ENCODE measurements at places on chromosomes 5 and 9.

DNA sequence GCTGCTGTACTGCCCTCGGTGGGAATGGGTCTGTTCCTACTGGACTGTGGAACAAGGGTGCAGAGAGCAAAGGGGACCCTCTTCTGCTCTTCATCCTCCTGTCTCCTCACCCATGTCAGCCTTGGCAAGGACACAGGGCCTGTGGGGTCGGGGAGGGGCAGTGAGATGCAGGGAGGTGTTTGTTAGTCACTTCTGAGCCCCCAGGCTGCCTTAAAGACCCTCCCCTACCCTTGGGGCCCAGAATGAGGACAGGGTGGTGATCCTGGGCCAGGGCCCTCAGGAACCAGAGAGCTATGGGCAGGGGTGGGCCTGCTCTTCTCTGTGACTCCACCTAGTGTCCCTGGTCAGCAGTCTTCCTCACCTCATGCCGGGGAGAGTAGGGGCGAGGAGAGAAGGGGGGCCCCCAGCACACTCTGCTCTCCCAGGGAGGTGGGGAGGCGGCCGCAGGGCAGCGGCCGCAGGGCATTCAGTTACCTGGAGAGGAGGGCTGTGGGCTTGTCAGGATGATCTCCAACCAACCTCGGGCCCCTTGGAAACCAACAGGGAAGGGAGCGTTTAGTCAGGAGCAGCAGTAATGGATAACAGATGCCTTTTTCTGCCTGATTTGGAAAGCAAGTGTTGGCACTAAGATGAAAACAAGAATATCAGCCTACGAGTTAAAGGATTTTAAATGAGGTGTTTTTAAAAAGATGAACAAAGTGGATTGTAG lies 62.0 kb upstream of the GARNL3 start:
- DNase-seq: no peak

GRCh38 chr5:33072296-33072695 lies 361.2 kb downstream of the NPR3 start:
- no peak for DNase-seq

GRCh38 chr5:13480834-13481233 lies 463.7 kb downstream of the DNAH5 start:
- no peak for DNase-seq

DNA sequence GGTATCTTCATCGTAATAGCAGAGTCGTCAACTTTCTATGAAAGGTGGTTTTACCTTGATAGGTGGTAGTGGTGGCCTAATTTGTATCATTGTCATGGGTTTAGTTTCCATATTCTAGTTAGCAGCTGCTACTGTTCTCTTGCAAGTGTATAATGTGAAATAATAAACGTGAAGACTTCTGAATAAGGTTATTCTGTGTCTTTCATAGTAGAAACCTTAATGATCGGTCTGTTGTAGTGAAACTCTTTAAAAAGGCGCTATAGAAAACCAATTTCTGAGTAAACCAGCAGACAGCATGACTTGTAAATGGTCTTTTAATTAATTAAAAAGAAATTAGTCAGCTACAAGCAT lies 1.6 kb downstream of the SET start:
- DNase-seq: no peak

DNA sequence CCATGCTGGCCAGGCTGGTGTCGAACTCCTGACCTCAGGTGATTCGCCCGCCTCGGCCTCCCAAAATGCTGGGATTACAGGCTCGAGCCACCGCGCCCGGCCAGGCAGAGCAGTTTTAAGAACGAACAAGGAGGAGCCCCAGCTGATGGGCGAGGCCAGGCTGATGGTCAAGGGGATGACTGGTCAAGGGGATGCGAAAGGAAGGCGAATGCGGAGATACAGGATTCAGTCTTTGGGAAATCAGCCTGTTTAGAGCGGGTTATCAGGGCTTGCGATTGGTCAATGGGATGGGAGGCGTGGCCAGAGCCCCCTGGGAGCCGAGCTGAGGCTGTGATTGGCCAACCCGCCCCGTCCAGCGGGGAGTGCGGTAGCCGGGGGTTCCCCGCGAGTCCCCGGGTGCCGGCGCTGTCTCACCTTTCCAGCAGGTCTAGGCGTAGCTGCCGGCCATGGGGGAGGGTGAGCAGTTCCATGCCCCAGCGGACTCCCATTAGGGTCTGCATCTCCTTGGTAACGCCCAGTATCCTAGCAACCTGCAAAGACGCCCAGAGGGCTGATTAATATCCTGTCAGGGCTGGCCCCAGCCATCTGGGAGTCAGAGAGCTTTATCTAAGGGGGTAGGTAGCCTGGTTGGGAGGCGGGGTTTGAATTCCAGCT lies 7.5 kb upstream of the TOR2A start:
- DNase-seq: peak; percentile 100

GRCh38 chr5:167254132-167254531 lies 1037.3 kb upstream of the WWC1 start:
- DNase-seq: no peak

DNA sequence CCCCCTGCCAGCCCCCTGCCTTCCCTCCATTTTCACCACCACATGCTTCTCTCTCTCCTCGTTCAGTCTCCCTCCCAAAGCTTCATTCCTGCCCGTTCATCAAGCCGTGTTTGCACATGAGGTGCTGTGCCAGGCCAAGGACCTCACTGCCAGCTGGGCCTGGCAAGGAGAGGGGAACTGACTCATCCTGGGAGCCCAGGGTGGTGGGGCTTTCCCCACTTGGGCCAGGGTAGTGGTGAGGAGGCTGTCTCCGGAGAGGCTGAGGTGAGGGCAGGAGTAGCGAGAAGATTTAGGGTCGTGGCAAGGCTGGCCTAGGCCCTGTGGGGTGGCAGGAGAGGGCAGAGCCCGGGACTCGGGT lies 30.4 kb upstream of the NOTCH1 start:
- no peak for DNase-seq
